ENCODE measurements at places on chromosomes 3 and 15.

DNA sequence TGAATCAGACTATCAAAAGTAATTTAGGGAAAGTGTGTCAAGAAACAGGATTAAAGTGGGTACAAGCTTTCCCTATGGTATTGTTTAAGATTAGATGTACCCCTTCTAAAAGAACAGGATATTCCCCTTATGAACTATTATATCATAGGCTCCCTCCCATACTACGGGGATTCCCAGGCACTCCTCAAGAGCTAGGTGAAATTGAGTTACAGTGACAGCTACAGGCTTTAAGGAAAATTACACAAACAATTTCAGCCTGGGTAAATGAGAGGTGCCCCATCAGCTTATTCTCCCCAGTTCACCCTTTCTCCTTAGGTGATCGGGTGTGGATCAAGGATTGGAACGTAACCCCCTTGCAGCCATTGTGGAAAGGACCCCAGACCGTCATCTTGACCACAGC is 240.8 kb upstream of the CNTN6 start:
- DNase-seq: no peak

DNA sequence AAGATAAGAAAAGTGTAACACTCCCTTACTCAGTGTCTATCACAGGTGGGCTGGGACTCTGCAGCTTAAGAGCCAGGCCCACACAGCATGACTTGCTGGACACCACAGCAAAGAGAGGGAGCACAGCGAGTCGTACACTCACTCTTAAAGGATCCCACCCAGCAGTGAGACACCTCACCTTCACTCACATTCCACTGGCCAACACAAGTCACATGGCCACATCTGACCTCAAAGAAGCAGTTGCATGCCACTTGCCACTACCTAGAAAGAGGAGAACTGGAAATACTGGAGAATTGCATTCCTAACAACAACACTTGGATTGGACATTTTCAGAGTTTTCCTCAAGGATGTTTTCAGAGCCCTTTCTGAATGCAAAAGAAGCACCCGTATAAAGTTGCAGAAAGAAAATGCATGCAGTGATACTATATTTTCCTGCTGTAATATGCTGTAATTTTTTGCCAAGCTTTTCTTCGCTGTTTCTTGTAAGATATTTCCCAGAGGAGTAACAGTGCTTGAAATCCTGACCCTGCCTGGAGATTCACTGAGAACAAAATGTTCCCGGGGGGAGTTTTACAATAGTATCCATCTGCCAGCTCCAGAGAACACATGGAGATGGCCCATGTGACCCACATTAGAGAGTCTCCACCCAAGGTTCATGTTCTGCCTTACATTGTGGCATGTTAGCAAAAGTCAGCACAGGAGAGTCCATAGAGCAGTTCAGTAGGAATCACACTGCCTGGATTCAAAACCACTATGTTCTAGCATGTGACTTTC is 42.2 kb downstream of the TRIM42 start:
- no peak for DNase-seq

- no peak for DNase-seq
These were observed 24.7 kb downstream of the GPR15 start for GRCh38 chr3:98556164-98557130.

DNA sequence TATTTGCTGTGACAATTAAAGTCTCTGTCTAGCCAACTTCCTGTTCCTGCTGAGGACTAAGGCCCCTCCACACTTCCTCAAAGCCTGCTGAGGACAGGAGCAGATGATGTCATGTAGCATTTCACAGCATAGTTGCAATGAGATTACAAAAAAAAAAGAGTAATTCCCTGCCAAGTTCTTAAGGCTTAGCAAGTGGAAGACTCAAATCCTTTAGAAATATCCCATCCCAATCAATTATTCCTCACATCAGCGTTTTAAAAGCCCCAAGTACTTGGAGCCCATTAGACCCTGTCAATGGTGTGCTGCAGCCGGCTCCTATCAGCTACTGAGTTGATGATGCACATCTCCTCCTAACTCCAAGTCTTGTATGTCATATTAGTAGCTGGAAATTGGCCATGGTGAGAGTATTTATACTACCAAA is 51.7 kb downstream of the TRANK1 start:
- no peak for DNase-seq

DNA sequence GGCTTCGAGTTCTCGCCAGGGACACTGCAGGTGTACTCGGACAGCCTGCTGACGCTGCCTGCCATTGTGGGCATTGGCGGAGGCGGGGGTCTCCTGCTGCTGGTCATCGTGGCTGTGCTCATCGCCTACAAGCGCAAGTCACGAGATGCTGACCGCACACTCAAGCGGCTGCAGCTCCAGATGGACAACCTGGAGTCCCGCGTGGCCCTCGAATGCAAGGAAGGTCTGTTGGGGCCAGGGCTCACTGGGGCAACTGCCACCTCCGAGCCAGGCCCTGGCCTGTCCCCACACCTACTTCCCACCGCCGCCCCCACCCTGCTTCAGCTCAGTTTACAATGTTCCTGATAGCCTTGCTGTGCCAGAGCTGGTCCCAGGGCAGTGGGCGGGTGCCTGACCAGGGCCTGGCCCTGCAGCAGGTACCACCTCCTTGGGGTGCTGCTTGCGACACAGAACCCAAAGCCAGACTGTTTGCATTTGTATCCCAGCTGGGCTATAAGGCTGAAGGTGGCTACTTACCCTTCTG is 35.5 kb downstream of the PLXNA1 start:
- no peak for DNase-seq

GRCh38 chr3:194355379-194355778 is 4.3 kb upstream of the CPN2 start:
- no peak for DNase-seq

DNA sequence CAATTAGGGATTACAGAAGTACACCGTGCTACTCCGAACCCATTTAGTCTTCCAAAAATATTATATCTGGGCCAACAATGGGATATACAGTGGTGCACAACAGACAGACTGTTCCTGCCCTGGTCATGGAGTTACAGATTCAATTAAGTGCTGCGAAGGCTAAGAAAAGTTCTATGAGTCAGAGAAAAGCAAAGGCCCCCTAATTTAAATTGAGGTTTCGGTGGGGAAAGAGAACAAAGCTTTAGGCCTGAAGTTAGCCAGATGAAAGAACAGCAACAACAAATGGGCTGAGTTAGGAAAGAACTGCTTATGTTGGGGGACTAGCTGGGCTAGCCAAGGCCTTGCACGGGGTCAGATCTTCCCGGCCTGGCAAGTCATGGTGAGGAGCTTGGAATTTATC is 131.8 kb downstream of the MDFIC2 start:
- no peak for DNase-seq

DNA sequence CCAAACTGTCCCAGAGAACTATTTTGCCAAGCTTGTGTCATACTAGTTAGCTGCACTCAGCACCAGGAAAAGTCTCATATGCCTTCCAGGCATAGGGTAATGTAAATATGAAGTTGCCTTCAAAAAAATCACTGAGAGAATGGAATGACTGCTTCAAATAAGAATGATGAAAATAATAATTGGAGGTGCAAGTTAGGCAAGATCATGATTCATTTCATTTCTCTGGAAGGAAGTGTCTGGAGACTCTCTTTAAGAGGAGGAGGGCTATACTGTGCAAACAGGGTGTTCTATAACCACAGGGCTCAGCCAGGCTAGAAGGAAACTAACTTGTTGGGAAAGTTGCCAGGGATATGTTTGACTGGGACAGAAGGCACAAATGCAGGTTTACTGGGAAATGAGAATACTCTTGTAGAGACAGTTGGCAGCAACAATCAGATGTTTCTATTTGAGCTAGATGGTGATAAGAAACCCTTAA is 4.3 kb downstream of the SIDT1 start:
- DNase-seq: no peak

GRCh38 chr3:77326586-77326985 is 286.7 kb downstream of the ROBO2 start:
- no peak for DNase-seq

DNA sequence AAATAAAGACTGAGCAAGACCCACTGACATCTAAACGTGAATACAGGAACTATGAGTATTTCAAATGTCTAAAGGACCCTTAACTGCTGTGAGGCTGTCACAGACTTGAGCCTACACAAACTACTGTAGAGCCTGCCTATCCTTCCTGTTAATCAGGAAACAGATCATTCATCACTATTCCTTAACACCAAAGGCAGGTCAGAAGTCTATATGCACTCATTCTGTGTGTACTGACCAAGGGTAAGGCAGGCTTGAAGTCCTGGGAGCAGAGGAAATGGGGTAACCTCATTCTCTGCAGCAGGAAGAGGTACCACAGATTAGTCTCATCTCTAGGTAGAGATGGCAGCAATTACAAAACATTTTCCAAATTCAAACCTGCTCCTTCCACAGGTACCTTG is 30.7 kb downstream of the NPTN start:
- DNase-seq: no peak

DNA sequence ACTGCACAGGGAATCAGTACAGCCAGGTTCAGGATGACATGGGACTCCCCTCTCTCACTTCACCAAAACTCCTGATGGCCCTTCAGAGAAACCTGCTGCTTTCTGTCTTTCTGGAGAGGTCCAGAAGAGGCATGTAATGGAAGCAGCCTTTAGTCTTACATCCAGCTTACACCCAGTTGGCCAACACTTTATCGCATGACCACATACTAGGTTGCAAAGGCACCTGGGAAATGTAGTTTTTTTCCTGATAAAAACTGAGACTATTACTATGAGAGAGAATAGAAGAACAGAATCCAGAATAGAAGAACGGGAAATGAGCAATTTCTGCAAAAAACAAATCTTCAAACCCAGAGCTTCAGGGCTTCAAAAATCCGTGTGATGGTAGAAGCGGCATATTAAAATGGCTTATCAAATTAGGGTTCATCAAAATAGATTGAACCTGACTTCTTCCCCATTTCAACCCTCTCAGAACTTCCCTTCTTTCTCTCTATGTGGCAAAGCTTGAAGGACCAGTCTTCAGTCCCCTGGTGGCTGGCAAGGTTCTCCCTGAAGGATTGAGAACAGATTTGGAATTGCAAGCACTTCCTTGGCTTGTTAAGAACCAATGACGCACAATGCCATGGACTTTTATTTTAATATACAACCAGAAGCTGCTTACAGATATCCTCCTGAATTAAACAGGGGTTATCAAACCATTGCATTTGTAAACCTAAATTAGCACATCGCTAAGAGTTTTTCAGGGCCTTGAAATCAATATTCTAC is 34.4 kb downstream of the CORO2B start:
- no peak for DNase-seq

DNA sequence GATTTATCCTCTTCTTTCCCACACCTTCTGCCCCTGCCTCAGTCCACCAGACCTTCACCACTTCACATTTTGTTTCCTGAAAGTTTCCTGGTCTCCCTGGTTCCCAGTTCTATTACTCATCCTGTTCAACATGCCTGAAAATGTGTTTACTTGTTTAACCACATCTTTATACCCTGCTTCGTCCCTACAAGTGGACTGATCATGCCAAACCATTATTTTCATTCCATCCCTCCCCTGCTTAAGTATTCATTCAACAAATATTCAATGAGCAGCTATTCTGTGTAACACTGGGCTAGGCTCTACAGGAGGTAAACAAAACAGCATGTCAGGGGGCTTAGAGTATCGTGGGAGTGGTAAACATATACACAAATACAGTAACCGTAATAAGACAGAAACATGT is 5.5 kb downstream of the MYO5A start:
- DNase-seq: no peak

DNA sequence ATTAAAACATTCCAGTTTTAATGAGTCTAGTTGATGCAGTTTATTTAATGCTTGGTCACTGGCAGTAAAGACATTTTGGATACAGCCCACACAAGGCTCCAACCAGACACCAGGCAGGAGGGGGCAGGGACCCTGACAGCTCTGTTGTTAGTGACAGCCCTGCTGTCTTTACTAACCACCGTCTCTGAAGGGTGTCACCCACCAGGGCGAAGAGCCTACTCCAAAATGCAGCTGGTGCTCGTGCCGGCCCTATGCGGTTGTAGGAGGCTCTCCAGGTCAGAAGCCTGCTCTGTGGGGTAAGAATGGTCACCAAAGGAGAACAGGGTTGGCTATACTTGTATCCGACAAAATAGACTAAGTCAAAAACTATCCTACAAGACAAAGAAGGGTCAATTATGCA is 132.2 kb downstream of the ATP10A start:
- DNase-seq: no peak

- DNase-seq: no peak
These were observed 60.6 kb downstream of the CHAC1 start for GRCh38 chr15:41013691-41014414.

DNA sequence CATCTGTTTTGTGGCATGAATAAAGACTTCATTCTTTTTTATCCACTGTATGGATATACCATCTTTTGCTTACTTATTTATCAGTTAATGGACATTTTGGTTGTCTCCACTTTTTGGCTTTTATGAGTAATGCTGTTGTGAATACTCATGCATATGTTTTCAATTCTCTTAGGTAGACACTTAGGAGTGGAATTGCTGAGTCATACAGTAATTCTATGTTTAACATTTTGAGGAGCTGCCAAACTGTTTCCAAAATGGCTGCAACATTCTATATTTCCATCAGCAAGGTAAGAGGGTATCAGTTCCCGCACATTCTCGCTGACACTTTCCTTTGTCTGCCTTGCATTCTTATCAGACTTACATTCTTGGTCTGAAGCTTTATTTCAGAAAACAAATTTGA is 191.1 kb downstream of the WNT5A start:
- no peak for DNase-seq

DNA sequence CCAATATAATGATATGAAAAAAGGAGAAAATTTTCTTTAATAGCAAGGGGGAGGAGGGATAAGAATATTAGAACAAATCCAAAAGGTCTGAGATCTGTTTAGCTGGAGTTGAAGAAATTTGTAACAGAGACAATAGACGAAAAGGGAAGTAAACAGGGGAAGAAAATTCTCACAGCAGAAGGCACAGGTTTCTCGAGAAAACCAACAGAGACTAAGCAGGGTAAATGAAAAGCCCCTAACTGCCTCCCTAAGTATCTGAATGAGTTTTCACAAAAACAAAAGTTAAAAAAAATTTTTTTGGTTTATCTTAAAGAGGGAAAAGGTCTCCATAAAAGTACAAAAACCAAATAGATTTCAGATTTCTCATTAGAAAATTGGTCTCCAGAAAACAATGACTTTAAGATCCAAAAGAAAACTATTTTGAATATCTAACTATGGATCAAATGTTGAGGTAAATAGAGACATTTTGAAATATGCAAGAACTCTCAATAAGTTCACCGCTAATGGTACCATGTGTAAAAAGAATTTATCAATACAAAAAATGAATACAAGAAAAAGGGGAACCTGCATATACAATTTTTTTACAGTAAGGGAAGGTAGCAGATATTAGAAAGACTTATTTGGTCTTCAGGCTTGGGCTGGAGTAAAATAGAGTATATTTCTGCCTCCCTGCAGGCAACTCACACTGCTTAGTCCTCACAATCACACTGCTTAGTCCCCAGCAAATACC is 23.9 kb upstream of the NEK10 start:
- DNase-seq: no peak

DNA sequence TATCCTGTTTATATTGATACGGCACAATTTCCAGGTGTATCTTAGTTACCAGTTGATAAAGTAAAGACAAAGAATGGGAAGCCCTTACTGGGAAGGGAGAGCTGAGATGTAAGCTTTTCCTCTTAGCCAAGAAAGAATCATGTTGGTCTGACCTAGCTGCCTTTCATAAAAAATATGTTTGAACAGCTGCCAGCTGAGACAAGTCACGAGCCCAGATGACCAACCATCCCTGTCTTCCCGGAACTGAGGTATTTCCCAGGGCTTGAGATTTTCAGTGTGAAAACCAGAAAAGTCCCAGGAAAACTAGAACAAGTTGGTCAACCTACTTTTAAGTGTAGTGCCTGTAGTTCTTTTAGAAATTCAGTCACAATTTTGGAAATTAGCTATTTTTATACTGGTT is 3.6 kb upstream of the MYH15 start:
- DNase-seq: no peak
